Gastrocnemius medialis (tissue), 4 donors: ENCODE measurements at places on chromosomes 1 and 21. TPM values are rescaled to one million over a fixed set of nuclear protein-coding genes. Genes with fewer than 3 reads are reported as not detected.

- no peak overlapping the region for H3K27ac ChIP-seq
- peaks cover 10% of the 10 kb centered on the region for H3K4me1 ChIP-seq
- no peaks in the 10 kb centered on the region for H3K27me3 ChIP-seq
- DNase-seq: no peak
- H3K36me3 ChIP-seq: no peaks in the 10 kb centered on the region
These were observed 232.3 kb upstream of the USP24 start for GRCh38 chr1:55447488-55447887.

GRCh38 chr1:224897529-224898327, 31.7 kb upstream of the DNAH14 start:
- no peak for DNase-seq
- no peaks in the 10 kb centered on the region for H3K4me1 ChIP-seq
- H3K27ac ChIP-seq: no peak overlapping the region
- H3K36me3 ChIP-seq: no peaks in the 10 kb centered on the region

DNA sequence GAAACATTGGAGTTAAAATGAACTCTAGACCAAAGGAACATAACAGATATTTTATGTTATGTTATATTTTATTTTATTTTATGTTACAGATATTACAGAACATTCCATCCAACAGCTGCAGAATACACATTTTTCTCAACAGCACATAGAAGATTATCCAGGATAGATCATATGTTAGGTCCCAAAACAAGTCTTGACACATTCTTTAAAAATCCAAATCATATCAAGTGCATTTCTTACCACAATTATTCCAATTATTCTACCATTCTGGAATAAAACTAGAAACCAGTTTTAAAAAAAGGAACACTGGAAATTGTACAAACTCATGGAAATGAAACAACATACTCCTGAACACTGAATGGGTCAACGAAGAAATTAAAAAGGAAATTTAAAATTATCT, 30.9 kb upstream of the PIGK start:
- no peaks in the 10 kb centered on the region for H3K36me3 ChIP-seq
- no peaks in the 10 kb centered on the region for H3K27me3 ChIP-seq
- DNase-seq: no peak
- H3K4me3 ChIP-seq: peak overlapping the region; percentile 14
- H3K27ac ChIP-seq: no peak overlapping the region

The IGSF3 gene
- total RNA-seq: 0.75 TPM

The SLC26A9 gene
- total RNA-seq: 0.32 TPM

The OLFML2B gene
- 1.7 TPM for total RNA-seq

GRCh38 chr1:96771847-96772246, 50.3 kb downstream of the PTBP2 start:
- no peak for DNase-seq
- no peak overlapping the region for H3K27ac ChIP-seq
- no peak overlapping the region for H3K4me3 ChIP-seq
- no peaks in the 10 kb centered on the region for H3K27me3 ChIP-seq
- peaks cover 27% of the 10 kb centered on the region for H3K36me3 ChIP-seq

- no peaks in the 10 kb centered on the region for H3K36me3 ChIP-seq
- H3K4me3 ChIP-seq: no peak overlapping the region
- no peak overlapping the region for H3K27ac ChIP-seq
- DNase-seq: no peak
These were observed 22.4 kb downstream of the ESRRG start for GRCh38 chr1:216700779-216701178.

- no peaks in the 10 kb centered on the region for H3K36me3 ChIP-seq
- no peaks in the 10 kb centered on the region for H3K27me3 ChIP-seq
- H3K4me1 ChIP-seq: no peaks in the 10 kb centered on the region
These were observed 518.8 kb downstream of the ADGRL2 start for GRCh38 chr1:82319546-82319945.
